ENCODE measurements at places on chromosomes 4 and X.

- DNase-seq: no peak
These were observed 35.5 kb upstream of the PLAC8 start for GRCh38 chr4:83149865-83150652.

- DNase-seq: peak; percentile 43
These were observed 41.2 kb downstream of the APLN start for GRCh38 chrX:129613596-129613995.

- DNase-seq: no peak
These were observed 68.0 kb upstream of the MSX1 start for GRCh38 chr4:4791299-4792111.

GRCh38 chr4:53598901-53599300 is 7.6 kb upstream of the LNX1 start:
- DNase-seq: no peak
